ENCODE measurements at places on chromosomes 2 and 18.

DNA sequence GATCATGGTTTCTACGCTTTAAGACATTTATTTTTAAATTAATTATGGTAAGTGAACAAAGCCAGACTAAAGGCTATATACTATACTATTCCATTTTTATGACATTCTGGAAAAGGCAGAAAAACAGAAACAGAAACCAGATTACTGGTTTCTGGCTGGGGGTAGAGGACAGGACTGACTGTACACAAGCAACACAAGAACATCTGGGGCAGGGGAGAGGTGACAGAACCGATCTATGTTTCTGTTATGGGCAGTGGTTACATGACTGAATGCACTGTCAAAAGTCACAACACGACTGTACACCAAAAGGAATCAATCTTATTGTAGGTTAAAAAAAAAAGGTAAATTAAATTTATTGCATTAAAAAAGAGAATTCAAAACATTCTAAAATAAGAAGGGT is 64.7 kb downstream of the PTPN2 start:
- DNase-seq, result no peak

GRCh38 chr2:216713691-216714336 is 18.5 kb upstream of the IGFBP5 start:
- peak; percentile 92 for DNase-seq

GRCh38 chr2:172533687-172534086 is 22.2 kb upstream of the PDK1 start:
- DNase-seq, result no peak

DNA sequence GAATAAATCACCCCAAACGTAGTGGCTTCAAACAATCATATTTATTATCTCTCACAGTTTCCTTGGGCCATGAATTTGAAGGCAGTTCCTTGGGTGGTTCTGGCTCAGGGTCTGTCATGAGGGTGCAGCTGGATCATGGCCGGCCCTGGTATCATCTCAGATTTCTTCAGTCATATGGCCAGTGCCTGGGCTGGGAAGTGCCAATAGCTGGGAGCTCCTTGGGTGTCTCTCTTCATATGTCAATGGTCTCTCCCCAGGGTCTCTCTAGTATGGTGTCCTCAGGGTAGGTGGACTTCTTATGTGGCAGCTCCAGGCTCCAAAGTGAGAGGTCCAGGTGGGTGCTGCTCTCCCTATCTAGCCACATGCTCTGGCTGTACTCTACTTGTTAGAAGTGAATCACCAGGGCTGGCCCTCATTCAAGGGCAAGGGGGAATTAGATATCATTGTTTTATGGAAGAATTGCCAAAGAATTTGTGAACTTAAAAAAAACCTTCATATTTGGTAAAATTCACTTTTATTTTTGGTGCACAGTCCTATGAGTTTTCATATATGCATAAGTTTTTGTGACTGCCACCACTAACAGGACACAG is 15.4 kb downstream of the FHOD3 start:
- peak; percentile 25 for DNase-seq

Data from adipocyte (in vitro differentiated cells).